Muscle of arm (tissue), 14 donors: ENCODE measurements at places on chromosomes 1 and 21. TPM values are rescaled to one million over a fixed set of nuclear protein-coding genes. Genes with fewer than 3 reads are reported as not detected.

C1orf53 gene
- 2.6 TPM for polyA plus RNA-seq

CEP350 gene
- 37.6 TPM for polyA plus RNA-seq

FCRL1 gene
- not detected for polyA plus RNA-seq

OVAAL gene
- 0.16 TPM for polyA plus RNA-seq

NPPA gene
- polyA plus RNA-seq = 0.88 TPM

AKR7A3 gene
- 1.5 TPM for polyA plus RNA-seq

GNAT2 gene
- polyA plus RNA-seq = not detected

ERMAP gene
- polyA plus RNA-seq = 14.5 TPM

GPA33 gene
- 0.37 TPM for polyA plus RNA-seq

DNA sequence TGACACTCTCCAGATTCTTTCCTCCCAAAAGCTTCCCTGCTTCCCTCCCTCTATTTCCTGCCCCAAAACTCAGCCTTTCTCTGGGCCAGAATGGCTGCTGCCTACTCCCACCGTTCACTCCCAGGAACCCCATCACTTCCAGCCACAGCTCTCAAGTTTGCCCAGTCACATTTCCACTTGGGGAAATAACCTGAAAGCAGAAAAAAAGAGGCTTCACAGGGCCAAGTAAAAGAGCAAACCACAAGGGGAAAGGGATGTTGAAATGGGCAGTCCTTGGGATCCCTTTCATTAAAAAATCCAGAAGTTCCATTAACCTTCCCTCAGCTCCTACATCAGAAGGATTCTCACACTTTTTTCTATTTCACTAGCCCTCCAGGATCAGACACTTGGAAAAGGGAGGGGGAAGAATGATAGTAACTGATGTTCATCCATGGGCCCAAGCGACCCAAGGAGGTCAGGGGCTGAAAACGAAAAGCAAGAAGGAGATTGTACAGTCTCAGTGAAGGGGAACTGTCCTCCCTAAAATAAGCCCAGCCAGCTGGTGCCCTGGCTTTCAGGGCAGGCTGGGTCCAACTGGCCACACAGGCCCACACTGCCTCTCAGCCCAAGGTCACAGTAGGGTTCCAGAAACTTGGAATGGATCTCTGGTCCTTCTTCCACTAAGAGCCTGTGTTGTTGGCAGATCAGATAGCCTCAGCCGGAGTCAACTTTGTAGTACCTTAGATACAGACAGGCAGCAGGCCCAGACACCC is 49.7 kb downstream of the DMAP1 start:
- no peak for DNase-seq

DNA sequence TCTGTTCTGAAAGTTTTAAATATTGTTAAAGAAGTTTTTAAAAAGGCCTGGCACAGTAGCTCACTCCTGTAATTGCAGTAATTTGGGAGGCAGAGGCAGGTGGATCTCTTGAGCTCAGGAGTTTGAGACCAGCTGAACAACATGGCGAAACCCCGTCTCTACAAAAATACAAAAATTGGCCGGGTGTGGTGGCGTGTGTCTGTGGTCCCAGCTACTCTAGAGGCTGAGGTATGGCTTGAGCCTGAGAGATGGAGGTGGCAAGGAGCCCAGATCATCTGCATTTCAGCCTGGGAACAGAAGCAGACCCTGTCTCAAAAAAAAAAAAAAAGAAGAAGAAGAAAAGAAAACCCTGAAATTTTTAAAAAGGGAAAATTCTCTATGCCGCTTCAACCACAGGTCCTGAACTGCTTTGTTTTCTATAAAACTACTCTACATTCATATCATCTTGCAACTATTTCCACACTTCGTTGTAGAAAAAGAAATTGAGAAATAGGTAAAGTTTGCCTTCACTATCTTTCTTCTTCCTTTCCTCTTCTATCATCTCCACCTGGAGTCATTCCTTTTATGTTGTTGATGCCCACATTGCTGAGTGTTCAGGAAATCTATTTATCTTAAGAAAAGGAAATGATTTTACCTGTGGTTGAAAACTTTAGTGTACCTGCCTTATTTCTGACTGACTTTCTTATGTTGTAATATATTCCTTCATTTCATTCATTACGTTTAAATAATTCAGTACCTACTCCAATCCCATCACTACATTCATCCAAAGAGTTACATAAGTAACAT is 1.7 kb downstream of the ATP6V1G3 start:
- DNase-seq = no peak

GRCh38 chr1:113793878-113794834 is 18.1 kb downstream of the RSBN1 start:
- no peak for DNase-seq

- no peak for DNase-seq
These were observed 8.3 kb downstream of the ASAP3 start for GRCh38 chr1:23475641-23476040.

- no peak for DNase-seq
These were observed 70.2 kb downstream of the KIF14 start for GRCh38 chr1:200550367-200550766.

DNA sequence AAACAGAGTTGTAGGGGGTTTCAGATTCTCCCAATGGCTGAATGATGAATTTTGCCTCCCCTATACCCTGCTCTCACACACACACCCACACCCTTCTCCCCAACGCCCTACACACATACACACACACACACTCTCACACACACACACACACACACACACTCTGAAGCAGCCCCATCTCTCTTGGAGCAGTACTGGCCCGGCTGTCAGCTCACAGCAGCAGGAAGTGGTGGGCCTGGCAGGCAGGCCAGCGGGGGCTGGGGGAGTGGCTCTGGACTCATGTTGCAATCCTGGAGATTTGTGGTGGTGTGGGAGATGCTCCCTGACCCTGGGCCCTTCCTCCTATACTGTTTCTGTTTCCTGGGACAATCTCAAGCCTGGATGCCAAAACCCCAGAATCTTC is 2.2 kb downstream of the IKBKE start:
- DNase-seq = no peak

DNA sequence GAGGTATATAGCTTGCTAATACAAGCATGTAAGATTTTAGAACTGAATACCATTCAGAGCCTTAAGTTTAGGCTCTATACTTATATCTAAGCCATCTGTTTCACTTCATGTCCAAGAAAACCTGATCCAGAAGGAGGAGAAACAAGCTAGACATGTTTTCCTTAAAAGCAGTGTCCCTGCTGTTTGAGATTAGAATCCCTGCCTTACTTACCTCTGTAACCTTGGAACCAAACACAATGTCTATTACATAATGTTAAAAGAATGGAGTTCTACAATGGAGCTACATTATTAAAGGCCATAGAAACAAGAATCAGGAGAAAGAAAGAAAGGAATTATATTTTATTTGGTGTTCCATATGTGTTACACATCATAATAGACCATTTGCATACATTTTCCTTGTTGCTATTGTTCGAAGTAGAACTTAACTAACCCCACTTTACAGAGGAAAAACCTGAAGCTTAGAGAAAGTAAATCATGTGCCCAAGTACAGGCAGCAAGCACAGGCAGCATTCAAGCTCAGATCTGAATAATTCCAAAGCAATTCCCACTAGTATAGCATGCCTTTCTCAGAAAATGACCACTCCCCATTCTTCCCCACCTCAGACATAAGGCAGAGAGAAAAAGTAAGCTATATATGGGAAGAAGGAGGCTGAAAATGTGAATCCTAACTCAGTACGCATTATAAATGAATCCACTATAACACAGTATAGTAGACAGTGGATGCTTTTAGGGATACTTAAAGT is 380.1 kb upstream of the SPAG17 start:
- DNase-seq = no peak

- no peak for DNase-seq
These were observed 1.3 kb upstream of the CCSAP start for GRCh38 chr1:229344139-229344538.

DNA sequence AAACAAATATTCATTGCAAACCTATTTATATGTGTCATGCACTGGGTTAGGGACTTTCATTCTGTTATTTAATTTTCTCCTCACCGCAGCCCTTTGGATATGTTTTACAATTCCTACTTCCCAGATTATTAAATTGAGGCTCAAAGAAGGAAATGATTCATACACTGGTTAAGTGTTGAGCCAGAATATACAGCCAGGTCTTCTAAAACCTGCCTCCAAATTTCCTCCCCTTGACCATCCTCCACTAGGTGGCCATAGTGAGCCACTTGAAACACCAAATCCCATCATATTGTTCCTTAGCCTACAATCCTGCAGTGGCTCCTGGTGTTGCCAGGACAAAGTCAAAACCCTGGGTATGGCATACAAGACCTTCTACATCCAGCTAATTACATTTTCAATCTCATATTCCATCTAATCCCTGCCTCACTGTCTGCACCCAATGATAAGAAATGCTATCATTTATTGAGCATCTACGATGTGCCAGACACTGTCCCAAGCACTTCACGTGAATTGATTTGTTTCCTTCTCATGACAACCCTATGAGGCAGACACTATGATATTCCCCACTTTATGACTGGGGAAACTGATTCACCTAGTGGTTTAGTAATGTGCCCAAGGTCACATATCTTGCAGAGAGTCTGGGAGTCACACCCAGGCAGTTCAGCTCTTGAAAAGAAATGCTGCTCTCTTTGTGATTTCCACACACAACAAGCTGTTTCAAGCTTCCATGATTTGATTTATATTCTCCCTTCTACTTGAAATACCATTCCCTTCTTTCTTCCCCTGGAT is 23.6 kb upstream of the KIRREL1 start:
- peak; percentile 44 for DNase-seq

DNA sequence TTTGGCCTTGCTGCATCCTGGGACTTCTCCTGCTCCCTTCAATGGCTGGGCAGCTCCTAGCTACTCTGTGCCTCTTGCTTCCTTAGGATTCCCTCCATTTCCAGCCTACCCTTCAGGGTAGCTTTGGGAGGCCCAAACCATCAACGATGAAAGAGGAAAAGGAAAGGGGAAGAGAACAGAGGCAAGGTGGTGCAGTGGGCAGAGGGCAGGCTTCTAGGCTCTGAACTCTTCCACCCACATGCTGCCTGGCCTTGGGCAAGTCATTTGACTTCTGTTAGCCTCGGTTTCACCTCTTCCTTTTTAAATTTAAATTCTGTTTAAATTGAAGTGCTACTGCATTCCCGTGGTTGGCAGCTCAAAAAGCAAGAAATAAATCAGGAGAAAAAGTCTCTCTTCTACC is 5.7 kb upstream of the PPM1J start:
- no peak for DNase-seq

- no peak for DNase-seq
These were observed 18.3 kb upstream of the SHISA4 start for GRCh38 chr1:201870397-201870796.

GRCh38 chr1:243944429-243945160 is 94.6 kb upstream of the AKT3 start:
- DNase-seq = no peak

- no peak for DNase-seq
These were observed 576.1 kb upstream of the RGS18 start for GRCh38 chr1:191582169-191582568.

GRCh38 chr1:57947471-57947870 is 523.6 kb upstream of the DAB1 start:
- DNase-seq = no peak

DNA sequence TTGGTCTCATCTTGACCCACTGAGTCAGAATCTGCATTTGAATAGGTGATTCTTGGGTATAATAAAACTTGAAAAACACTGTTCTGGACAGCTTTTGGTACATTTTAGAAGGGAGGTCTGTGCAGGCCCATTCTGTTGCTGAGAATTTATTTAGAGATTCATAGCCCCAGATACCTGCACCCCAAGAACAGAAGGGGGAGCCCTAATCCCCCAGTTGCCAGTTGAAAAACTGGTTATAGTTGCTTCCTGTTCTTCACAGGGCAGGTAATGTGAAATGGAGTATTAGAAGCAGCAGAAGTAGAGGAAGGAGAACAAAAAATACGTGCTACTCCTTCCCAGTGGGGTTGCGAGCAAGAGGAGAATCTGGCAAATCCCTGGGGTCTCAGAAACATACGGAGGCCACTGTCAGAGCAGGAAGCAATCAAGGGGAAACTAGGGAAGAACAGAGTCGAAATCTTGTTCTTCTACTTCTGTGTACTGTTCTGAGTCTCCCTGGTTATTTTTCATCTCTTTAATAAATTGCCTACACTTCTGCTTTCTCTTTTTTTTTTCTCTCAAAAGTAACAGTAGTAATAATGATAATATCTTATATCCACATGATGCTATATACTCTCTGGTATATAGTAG is 4.6 kb upstream of the CLCA2 start:
- DNase-seq = peak; percentile 13

DNA sequence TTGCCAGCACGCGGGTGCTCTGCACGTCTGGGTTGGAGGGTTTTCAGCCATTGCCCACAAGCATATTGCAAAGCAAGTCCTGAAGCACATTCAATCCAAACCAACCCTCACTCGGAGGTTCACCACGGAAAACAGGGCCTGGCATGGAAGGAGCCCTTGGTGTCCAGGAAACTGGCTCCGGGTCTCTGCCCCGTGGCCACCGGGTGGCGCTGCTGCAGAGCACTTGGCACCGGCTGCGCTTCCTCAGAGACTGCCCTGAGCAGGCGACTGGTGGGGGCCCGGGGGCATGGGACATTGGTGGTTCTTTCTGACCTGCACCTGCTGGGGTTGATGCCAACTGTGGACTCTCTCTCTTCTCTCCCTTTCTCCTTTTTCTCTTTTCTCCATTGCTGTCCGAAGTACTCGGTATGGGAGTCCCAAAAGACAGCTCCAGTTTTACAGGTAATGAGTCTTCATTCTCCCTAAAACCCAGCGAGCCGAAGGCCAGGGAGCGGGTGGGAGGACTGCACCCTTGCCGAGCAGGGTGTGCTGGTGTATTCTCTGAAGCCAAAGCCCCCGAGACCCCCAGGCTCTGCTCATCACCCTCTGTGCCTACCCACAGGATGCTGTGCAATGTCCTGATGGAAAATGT is 4.1 kb upstream of the KCNAB2 start:
- DNase-seq = no peak

DNA sequence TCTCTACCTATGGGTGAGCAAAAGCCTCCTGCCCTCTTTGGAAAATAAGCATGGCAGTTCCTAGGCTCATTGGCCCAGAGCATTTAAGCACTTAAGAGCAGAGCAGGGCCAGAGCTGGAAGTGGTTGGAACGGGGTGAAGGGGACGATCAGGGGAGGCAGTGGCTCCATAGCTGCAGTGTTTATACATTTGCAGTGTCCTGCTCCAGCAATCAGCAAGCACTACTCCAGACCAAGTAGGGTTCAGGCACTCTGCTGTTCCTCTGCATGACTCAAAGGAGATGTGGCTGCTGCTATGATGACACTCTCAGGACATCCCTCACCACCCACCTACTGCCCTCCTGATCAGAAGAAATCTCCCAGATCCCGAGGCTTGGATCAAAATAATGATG is 55.0 kb downstream of the TRABD2B start:
- no peak for DNase-seq

DNA sequence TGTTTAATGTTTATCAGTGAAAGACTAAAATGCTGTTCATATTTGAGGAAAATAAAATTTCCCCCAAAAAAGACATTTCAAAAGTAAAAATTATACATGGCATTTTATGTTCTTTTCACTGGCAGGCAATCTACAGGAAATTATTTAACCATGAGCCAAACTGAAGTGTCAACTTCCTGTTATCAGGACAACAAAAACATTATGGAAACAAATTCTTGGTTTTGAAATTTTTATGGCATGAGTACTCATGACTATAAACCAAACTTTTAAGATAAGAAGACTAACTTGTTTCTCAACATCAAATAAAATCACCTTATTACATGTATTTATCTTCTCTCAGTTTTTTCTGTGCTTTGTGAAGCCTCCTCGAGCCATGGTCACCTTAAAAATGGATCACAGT is 698.6 kb downstream of the LTN1 start:
- DNase-seq = no peak
